ENCODE measurements at places on chromosomes 7 and 10. TPM values are rescaled to one million over a fixed set of nuclear protein-coding genes. Genes with fewer than 3 reads are reported as not detected.

- no peak for DNase-seq
These were observed 325.5 kb downstream of the SFMBT2 start for GRCh38 chr10:7085147-7085912.

GRCh38 chr7:80601999-80602398 is 36.4 kb upstream of the CD36 start:
- no peak for DNase-seq

UPK3BL2 gene
- total RNA-seq, result 9.7 TPM

GRCh38 chr7:36228039-36228438 is 75.0 kb downstream of the EEPD1 start:
- no peak for DNase-seq

FZD8 gene
- total RNA-seq, result 42.3 TPM
